GM19239 (cell line): ENCODE measurements at places on chromosomes 1 and 21.

GRCh38 chr1:41344708-41345159, 16.5 kb upstream of the FOXO6 start:
- no peak for DNase-seq

DNA sequence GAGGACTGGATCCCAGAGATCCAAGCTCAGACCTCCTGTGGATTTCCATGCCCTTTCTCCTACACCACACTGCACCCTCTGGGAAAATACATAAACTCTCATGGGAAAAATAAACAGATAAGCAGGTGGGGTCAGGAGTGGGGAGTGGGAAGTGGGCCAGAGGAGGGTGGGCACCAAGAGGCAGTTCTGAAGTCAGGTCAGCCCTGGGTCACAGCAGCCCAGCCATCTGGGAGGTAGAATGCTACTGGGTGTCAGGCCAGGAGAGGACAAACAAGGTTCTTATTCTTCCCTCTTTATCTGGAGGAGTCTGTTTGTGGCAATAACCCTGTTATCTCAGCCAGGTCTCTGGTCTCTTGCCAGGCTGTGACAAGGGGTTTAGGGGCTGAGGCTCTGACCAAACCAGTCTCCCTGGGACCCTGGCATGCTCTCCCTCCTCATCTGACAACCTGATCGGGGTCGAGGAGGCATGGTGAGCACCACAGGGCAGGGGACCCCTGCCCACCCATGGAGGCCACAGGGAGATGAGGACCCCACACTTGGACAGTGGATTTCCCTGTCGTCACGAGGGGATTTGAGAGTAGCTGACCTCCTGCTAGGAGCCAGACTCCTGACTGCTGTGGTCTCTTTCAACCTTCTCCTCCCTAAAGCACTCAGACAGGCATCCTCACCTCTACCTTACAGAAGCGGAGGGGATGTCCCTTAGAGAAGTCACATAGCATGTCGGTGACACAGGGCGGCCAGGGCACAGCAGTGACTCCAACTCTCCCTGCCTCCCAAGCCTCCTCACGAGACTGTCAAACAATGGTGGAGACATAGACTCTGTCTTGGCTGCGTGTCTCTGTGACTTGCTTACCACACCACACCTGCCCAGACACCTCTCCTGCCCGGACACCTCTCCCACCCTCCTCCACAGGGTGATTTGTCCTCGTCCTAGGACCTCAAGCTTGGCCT, 51.3 kb upstream of the IFFO2 start:
- no peak for DNase-seq

DNA sequence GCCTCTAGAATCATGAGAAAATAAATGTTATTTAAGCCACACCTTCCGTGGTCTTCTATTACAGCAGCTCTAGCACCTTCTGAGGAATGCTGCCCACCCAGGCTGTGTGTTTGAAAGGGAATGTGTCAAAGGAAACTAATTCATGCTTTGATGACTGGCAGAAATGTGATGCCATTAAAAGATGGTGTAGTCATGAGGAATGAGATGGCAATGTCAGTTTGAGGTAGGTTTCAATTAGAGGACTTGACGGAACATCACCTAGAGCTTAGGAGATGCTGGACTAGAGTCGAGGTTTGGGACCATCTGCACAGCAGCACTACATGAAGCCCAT, 10.6 kb downstream of the PDZK1 start:
- no peak for DNase-seq

- no peak for DNase-seq
These were observed 14.1 kb upstream of the KLHDC7A start for GRCh38 chr1:18466676-18467075.

GRCh38 chr1:51948491-51948915, 42.0 kb downstream of the RAB3B start:
- DNase-seq, result no peak

GRCh38 chr1:38773483-38773882, 86.1 kb downstream of the RRAGC start:
- no peak for DNase-seq

GRCh38 chr1:171212607-171213351, 27.7 kb downstream of the FMO2 start:
- no peak for DNase-seq

DNA sequence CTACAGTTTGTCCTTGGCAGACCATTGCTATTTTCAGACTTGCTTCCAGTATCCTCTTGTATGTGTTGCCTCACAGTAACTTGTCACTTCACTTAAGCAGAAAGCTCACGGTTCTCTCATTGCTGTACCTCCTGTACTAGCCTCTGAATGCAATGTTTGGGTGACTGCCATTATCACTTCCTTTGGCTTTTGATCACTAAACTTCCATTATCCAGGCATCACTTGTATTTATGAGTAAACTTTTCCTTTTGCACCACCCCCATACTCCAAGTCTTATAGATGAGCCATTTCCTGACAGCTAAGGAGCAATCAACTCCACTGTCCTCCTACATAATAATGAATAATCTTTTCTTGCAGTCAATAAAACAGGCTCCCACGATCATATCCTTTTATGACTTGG, 255.3 kb downstream of the PDE4B start:
- DNase-seq, result no peak
